ENCODE measurements at places on chromosomes 11 and 22. TPM values are rescaled to one million over a fixed set of nuclear protein-coding genes. Genes with fewer than 3 reads are reported as not detected.
A peak's percentile ranks its signal among the peaks of the same experiment; 100 is the strongest.

- DNase-seq = no peak
Observed at GRCh38 chr11:10696468-10697322, 3.1 kb upstream of the IRAG1 start.

DNA sequence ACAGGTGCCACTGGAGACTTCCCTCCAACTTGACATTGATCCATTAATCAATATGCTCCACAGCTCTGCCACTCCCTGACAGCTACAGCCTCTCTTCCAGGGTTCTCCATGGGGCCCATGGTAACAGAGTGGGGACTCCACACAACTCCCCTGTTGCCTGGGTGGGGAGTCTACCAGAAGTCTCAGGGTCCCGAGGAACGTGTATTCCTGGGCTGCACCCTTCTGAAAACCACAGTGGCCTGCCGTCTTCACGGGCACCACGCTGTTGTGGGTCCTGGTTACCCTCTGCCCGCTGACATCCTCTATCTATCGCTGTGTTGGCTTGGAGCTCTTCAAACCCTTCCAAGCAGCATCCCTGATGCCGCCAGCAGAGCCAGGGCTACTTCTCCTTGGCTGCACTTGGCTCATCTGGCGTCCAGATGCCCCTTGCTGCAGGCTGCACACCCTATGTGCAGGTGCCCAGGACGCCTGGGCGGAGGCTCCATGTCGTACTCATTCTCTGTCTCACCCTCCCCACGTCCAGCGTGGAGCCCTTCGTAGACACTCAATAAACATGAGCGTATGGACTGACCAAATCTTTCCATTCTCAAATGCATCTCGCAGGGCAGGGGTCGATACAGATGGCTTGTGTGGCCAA lies 1341.8 kb downstream of the TBC1D22A start:
- no peak for DNase-seq

- DNase-seq = no peak
Observed at GRCh38 chr11:10608584-10608983, 40.1 kb upstream of the LYVE1 start.

DNA sequence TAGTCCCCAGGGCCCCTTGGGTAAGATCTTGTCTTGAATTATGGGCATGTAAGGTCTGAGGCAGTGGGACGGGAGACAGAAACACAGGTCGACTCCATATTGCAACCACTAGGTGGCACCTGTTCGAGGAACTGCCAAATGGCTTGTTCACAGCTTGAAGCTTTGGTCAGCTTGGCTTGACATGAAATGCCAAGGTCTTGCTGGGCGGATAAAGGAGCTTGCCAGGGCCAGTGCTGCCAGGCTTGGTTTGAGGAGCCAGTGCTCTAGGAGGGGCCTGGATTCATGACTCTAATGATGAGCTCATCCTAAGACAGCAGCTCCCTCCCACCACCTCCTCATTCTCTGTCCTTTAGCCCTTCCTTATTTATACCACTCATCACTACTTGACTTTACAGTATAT lies 11.9 kb upstream of the NRIP3 start:
- peak; percentile 79 for DNase-seq

DNA sequence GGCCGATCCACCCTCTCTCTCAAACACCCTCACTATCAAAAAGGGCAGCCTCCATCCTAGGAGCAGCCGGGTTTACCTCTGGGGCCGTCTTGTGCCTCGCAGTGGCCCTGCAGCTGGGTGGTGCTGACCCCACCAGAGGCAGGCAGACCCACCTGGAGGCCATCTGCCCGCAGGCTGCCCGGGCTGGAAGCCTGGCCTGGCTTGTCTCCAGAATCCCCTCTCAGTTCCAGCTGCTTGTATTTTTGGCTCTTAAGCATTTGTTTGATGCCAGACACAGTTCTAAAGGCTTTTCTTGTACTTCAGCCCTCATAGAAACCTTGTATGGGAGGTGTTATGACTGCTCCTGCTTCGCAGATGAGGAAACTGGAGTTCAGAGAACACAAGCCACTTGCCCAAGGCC lies 4.2 kb upstream of the NFAM1 start:
- DNase-seq = no peak

DNA sequence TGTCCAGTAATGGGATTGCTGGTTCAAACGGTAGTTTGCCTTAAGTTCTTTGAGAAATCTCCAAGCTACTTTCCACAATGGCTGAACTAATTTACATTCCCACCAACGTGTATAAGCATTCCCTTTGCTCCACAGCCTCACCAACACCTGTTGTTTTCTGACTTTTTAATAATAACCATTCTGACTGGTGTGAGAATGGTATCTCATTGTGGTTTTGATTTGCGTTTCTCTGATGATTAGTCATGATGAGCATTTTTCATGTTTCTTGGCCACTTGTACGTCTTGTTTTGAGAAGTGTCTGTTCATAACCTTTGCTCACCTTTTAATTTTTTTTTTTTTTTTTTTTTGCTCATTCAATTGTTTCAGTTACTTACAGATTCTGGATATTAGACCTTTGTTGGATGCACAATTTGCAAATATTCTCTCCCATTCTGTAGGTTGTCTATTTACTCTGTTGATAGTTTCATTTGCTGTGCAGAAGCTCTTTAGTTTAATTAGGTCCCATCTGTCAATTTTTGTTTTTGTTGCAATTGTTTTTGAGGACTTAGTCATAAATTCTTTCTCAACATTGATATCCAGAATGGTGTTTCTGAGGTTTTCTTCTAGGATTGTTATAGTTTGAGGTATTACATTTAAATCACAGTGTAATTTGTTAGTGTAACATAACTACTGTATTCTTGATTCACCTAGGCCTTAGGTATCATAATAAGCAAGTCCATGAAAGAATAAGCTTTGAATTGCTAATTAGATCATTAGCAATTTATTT lies 33.0 kb downstream of the CCDC34 start:
- DNase-seq = no peak

GRCh38 chr22:48980409-48980808 lies 847.3 kb downstream of the BRD1 start:
- no peak for DNase-seq

DNA sequence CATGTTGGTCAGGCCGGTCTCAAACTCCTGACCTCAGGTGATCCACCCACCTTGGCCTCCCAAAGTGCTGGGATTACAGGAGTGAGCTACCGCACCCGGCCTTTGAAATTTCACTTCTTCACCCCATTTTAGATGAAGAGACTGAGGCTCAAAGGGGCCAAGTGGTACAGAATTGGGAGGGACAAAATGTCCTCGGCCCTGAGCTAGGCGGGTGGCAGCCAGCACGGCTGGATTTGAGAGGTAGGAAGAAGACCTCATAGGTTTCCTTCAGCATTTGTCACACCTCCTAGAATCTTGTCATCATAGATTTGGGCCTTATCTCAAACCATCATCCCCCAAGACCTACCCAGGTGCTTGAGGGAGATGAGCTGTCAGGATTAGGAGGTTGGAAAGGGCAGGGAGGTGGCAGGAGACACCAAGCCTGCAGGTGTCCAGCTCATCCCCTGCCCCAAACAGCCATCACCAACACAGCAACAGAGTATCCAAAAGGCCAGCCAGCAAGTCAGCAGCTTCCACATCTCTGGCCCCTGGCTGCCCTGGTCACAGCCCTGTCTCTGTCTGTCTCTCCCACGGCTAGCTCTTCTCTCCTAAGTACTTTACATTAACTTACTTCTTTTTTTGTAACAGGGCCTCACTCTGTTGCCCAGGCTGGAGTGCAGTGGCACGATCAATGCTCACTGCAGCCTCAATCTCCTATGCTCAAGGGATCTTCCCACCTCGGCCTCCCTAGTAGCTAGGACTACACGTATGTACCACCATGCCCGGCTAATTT lies 11.2 kb upstream of the TMPRSS6 start:
- no peak for DNase-seq

DNA sequence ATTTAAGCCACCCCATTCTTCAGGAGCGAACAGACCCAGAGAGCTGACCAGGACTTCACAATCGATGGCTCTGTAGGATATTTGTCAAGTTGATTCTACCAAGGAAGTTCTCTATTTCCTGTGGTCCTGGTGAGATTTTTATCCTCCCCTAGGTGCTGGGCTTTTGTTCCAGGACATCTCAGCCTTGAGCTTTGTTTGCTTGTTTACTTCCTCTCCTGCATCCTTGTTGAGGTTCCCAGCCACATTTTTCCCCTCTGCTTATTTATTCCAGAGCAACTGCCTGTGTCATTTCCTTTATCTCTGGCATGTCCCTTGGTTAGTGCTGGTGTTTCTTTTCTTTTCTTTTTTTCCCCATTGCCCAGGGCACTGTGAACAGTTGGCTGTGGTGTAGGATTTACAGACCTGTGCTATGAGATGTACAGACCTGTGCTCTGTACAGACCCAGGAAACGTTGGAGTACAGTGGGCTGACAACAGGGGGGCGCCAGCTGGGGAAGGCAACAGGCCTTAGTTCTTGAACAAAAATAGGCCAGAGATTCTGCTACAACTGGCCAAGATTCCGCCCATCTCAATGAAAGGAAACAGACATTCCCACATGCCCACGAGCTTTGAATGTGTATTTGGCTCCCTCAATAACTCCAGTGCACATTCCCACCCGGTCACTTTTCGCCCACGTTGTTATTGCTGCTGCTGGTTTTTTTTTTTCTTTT lies 235.9 kb upstream of the DDI1 start:
- no peak for DNase-seq

- no peak for DNase-seq
Observed at GRCh38 chr11:41400819-41401382, 58.6 kb downstream of the LRRC4C start.

DNA sequence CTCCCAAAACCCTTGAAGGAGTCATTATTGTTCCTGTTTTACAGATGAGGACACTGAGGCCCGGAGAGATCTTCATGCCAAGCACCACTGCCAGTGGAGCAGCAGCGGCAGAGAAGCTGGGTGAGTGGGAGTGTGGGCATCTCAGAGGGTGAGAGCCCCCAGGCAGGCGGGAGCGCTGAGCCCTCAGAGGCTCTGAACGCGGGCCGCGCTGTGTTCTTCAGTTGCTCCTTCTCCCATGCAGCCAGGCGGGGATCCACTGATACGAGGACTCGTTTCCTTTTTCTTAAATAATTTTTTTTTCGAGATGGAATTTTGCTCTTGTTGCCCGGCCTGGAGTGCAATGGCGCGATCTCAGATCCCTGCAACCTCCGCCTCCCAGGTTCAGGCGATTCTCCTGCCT lies 47.0 kb downstream of the TPBGL start:
- DNase-seq = no peak

DNA sequence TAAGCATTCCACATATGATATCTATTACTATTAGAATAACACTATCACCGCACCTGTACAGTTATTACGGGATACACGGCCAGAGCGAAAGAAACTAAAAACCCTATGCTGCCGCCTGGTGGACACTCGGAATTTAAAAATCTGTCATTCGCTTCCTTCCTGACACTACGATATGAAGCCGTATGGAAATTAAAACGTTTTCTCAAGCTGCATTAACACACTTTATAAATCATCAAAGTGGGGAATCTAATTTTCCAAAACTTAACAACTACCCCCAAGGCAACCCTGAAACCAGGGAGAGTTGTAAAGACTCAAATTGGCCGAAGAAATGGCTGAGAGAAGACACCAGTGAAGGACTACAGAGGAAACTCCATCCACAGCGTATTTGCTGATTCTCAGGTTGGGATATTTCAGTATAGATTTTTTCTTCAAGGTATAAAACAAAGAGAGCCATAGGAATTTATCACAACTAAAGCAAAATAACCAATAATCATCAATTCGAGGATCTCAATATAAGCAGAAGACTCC lies 1.4 kb downstream of the CCDC73 start:
- peak; percentile 60 for DNase-seq

DNA sequence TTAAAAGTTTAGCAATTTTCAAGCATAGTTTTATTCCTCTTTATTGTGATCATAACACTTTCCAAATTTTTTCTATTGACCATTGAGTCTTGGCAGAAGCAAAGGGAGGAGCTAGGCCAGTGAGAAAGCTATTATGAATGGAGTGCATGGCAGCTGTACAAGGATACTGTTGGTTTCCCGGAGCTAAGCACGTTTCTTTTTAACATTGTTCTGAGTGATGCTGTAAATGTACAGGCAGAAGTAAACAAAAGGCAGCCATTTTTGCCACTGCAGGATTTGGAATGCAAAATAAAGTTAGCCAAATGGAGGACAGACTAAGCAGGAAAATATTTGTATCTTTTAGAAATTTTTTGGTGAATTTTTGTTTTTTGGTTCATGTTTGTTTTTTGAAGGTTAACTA lies 16.2 kb downstream of the CBL start:
- no peak for DNase-seq

DNA sequence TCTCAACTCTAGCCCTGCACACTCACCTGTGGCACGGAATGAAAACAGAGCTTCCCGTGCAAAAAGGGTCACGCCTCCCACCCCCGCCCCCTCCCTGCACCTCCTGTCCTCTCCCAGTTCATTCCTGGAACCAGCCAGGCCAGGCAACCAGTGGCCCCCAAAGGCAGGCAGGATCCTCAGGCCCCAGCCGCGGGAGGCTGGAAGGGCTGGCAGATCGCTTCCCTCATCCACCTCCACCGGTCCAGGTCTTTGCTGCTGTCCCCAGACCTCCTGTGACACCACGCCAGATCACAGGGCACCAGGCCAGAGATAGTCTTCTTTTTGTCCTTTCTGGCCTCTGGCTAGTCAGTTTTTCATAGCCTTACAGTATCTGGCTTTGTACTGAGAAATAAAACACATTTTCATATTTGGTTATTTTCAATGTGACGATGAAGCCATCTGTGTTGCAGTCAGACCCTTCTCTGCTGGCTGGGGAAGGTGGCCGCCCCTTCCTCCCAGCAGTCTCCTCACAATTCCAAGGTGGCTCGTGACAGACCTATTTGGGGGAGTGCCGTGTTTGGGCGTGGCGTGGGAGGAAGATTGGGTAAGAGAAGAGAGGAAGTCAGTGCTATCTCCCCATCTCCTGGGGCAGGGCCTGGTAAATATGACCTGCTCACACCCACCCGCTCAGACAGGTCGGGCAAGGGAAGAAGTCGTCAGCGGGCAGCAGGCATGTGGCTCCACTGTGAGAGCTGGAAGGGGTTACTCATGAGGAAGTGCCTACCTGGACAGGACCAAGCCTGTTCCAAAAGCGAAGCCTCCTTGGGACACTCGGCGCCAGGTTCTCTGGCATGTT lies 9.1 kb downstream of the SSH3 start:
- DNase-seq = no peak

- no peak for DNase-seq
Observed at GRCh38 chr11:86952221-86952875, 2.8 kb downstream of the FZD4 start.

DNA sequence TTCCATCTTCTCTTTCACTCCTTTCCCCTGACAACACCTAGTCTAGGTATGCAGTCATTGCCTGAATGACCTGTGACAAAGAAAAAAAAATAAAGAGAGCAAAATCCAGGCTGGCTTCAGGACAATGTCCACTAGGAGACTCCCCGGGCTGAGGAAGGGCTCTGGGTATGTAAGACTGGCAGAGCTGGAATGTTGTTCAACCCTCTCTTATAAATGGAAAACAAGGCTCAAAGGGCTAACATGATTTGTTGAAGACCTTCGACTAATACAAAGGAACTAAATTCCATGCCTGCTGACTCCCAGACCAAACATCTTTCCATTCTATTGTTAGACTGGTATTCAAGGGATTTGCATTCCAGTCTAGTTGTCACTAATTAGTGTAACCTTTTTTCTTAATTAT lies 122.2 kb downstream of the ARL14EP start:
- no peak for DNase-seq

PSMD13 gene
- total RNA-seq = 279 TPM

RNF214 gene
- total RNA-seq = 5.1 TPM

PGR gene
- total RNA-seq = not detected

HEPHL1 gene
- not detected for total RNA-seq

QSER1 gene
- 25.8 TPM for total RNA-seq

ISX gene
- total RNA-seq = not detected

CCDC89 gene
- 13.6 TPM for total RNA-seq

GUCY1A2 gene
- total RNA-seq = 0.07 TPM

PHETA2 gene
- total RNA-seq = 0.07 TPM

OR51A2 gene
- total RNA-seq = not detected

IL18 gene
- 68.3 TPM for total RNA-seq

TMEM86A gene
- total RNA-seq = 1.7 TPM

CHRM1 gene
- total RNA-seq = not detected

LMO1 gene
- 0.22 TPM for total RNA-seq
